Aorta (tissue), 5 donors: ENCODE measurements at places on chromosomes 2 and 18.

- no peak for DNase-seq
Observed at GRCh38 chr18:55351980-55352714, 235.8 kb downstream of the TCF4 start.

DNA sequence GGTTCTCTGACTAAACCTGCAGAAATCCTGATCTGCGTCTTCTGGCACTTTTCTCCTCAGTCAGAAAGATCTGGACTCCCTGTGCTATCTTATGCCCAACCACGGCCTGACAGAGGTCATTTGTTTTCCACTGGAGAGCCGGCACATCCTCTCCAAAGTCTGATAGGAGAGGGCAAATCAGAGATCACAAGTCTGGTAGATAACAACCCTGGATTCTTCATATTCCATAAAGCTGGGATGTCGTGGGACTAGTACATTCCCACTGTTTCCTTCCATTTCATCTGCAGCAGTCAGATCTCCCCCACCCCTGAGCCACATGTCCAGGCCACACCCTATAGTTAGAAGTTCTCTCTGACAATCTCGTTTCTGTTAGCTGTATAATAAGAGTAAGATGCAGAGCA, 157.0 kb downstream of the MGAT5 start:
- DNase-seq = no peak

DNA sequence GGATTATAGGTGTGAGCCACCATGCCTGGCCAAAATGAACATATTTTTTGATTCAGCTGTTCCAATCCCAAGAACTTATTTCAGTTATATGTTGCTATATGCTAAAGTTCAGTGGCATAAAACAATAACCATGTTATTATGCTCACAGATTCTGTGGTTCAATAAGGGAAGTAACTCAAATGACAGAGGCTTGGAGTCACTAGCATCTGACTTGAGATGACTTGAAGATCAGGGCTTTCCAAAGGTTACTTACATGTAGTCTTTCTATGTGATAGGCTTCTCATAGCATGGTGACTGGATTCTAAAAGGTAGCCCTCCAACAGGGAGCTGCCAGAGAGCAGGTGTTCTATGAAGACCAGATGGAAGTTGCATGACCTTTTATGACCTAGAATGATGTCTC, 17.2 kb downstream of the CLK1 start:
- no peak for DNase-seq

DNA sequence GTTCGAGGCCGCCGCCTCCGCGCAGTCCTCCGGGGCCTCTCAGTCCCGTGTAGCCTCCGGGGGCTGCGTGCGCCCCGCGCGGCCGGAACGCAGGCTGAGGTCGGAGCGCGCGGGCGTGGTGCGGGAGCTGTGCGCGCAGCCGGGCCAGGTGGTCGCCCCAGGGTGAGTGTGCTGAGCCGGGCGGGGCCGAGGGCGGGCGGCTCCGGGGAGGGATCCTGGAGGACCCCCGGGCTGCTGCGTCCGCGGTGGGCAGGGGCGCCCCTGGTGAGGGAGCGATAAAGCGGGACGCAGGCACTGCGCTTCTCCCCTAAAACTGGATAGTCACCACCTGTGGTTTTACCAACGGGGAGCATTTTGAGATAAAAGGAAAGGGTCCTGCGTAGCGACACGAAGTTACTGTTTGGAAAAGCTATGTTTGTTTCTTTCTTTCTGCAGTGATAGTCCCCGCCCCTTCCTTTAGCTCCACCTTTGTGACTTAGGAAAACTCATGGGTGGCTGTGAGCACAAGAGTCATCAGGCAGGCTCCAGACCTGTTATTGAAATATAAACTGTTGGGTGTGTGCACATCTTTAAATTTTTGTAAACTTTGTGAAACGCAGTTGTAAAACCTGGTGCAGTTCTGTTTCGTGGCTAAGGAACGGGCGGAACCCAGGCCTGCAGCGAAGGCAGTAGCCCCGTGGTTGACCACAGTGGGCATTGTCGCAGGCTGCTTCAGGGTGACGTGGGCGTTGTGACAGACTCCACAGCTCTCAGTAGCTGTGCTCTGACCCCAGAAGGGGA, 687 bp downstream of the CTDP1 start:
- DNase-seq = no peak

- DNase-seq = no peak
Observed at GRCh38 chr2:85853499-85854165, 35.2 kb downstream of the ST3GAL5 start.

DNA sequence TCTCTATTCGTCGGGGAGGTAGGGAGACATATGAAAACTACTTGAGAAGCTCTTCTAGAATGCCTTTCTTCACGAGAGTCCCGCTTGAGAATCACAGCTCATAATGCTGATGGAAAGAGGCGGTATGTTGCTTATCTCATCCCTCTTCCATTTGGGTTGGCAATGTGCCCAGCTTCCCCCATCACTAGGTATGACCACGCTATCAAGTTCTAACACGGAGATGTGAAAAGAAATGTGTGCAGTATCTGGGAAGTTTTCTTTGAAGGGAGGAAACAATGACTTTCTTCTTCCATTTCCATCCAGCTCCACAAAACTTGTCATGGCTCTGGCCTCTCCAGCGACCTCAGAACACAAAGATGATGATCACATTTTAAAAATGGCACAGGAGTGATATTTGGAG, 742.4 kb downstream of the DCDC2C start:
- no peak for DNase-seq

DNA sequence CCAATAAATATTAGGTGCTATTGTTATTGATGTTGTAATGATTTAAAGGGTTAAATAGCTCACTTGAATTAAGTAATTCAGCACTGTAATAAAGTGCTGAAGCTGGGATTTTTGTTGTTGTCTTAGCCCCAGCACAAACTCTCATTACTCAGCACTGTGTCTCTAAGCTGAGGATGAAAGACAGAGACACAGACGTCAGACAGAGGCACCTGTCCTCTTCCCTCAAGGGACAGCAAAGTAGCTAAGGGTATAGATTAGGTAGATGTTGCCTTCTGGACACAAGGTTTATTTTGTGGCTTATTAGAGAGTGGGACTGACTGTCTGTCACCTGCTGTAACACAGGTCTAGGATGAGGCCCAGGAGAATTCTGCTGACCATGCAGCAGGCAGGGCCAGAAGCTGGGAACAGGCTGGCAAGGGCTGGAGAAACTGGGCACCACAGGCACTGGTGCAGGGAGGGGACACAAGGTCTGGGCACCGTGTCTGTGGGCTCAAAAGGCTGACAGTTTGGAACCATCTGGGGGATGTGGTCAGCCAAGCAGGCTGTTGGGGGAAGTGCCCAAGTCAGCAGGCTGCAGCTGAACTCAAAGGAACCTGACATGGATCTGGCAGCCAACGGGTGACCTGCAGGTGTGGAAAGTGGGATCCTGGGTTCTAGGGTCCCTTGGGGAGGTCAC, 20.0 kb upstream of the PTPN4 start:
- no peak for DNase-seq

DNA sequence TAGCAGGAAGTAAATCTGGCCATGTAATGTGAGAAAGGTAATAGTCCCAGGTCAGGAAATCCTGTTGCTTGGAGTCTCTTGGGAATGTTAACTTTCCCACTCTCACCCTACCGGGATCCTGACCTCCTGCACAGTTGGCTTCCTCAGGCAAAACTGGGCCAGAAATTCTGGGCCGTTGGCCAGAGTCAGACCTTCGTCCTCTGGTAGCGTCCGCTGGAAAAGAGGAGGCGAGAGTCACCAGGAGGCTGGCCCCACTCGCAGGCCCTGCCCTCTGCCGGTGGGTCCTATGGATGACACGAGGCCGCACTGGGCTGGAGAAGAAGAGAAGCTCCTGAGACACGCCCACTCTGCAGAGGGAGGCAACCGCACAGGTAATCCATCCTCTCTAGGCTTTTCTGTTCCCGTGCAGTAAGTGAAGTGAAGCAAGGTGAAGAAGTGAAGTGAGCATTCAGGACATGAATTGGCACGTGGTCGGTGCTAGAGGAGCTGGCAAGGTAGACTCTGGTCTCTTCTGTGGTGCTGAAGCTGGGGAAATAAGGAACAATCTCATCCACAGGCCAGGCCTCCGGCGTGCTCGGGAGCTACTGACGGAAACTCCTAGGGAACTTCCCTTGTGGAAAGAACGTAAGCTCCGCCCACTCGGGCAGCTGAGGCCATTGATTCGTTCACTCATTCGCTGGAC, 182.7 kb upstream of the GLI2 start:
- peak; percentile 93 for DNase-seq
